ENCODE measurements at places on chromosomes 5 and 9.
A peak's percentile ranks its signal among the peaks of the same experiment; 100 is the strongest.

GRCh38 chr9:134291452-134291881 is 34.8 kb upstream of the RXRA start:
- DNase-seq = peak; percentile 57

DNA sequence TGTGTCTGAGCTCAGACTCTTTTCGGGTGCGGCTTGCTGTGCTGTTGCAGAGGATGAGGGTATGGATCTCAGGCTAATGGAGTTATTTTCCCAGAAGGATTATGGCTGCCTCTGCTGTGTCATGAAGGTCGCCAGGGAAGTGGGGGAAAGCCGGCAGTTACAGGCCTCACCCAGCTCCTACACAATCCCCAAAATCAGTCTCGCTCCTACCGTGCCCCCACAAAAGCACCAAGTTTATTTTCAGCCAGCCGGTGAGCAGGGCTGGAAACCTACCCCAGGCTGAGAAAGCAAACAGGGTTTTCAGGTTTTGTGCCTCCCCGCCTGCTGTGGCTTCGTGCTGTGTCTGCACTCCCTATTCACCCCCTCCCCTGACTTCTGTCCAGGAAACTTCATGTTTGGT is 113.3 kb downstream of the SLC24A2 start:
- no peak for DNase-seq

- DNase-seq = no peak
Observed at GRCh38 chr5:161051920-161052500, 200.0 kb upstream of the ATP10B start.

- DNase-seq = peak; percentile 13
Observed at GRCh38 chr5:143106174-143106573, 297.3 kb downstream of the NR3C1 start.

DNA sequence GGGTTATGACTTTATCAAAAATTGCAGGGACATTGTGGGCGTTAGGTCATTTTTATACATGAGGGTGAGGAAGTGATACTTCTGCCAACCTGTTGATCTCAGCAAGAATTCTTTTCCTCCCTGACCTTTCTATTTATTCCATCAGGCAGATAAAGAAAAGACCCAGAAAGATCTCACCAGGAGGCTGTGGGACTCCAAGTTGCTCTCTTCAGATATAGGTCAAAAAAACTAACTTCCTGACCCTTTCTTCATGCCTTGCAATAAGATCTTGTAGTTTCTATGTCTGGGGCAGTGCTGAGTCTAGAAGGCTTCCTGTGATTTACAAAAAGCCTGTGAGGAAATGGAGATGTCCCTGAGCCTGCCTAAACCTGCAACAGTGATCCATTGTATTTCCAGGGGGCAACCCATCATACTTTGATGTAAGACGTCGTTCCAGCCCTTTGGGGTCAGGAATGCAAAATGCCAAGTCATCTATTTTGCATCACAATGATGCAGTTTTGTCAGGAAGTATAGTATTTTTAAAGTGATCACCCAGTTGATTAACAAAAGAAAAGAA is 22.0 kb upstream of the PIK3R1 start:
- DNase-seq = no peak
